ENCODE measurements at places on chromosomes 12 and 14.

DNA sequence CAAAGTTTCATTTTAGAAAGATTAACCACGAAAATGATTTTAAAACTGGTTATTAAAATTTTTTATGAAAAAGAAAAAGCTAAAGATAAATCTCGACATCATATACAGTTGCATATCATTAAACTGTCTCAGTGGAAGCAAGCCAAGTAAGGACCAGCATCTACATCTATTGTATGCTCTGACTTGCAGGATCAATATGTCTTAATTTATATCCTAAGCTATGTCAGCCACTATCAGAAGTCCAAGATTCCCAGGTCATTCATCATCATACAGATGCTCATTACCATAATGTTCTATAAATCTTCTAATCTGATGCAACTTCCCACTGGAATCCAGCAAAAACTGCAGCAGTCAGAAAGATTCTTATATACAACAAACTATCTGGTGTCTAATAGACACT lies 43.5 kb downstream of the CMAS start:
- DNase-seq = no peak

DNA sequence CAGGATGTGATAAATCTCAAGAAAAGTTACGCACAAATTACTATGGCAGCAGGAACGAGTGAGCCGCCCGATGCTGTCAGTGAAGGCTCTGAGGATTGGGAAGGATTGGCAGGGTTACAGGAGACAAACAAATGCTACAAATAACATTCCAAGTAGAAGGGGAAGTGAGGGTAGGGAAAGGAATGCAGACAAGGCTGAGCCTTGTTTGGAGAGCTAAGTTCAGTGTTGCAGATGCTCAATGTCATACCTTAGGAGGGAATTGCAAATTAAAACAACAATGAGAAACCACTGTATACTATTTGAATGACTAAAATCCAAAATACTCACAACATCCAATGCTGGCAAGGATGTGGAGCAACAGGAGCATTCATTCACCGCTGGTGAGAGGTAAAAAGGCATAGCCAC lies 1.3 kb downstream of the CLEC9A start:
- peak; percentile 87 for DNase-seq

DNA sequence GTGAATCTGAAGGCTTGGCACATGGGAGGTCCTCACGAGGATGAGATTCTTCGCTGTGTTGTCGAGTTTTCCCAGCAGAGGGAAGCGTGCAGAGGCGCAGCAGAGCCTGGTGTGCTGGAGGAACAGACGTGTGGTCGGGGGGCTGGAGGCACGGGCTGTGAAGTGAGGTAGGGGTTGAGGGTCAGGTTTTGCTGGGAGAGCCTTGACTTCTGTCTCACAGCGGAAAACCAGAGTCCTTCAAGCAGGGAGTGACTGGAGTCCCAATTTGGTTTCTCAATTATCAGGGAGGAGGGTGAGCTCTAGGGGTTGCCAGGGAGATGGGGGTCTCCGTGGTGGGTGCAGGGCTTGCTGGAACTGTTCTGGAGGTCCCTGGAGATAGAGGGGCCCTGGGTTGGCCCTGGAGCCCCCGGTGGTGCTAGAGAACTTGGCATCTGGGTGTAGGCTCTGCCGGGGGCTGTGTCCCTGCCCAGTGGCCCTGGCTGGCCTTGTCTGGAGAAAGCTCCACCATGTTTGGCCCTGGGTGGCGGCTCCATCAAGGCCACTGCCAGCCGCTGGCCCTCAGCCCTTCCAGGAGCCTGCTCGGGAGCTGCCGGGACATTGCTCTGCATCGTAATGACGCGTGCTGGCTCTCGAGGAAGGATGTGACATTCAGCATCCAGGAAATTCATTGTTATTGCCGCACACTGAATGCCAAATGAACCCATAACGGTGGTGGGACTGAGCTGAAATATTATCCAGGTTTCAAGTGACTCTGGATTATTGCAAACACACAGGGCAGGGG lies 215.7 kb downstream of the KIF26A start:
- no peak for DNase-seq

GRCh38 chr14:35414365-35414764 lies 9.8 kb upstream of the NFKBIA start:
- DNase-seq = no peak

DNA sequence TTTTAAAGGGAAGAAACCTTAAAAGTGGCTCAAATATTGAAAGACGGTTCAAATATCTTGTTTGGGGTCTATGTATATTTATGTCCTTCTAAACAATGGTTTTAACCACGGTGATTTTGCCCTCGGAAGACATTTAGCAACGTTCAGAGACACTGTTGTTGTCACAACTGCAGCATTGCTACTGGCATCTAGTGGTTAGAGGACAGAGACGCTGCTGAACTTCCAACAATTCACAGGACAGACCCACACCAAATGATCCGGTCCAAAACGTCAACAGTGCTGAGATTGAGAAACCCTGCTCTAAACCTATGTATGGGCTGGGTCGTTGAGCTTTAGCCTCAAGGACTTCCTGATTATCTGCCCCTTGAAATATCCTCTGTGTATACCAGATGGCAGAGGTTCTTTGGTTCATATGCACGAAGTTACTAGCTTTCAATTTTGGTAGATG lies 1.7 kb downstream of the ANGEL1 start:
- DNase-seq = peak; percentile 25

GRCh38 chr14:29035134-29035533 lies 268.5 kb downstream of the FOXG1 start:
- DNase-seq = no peak

DNA sequence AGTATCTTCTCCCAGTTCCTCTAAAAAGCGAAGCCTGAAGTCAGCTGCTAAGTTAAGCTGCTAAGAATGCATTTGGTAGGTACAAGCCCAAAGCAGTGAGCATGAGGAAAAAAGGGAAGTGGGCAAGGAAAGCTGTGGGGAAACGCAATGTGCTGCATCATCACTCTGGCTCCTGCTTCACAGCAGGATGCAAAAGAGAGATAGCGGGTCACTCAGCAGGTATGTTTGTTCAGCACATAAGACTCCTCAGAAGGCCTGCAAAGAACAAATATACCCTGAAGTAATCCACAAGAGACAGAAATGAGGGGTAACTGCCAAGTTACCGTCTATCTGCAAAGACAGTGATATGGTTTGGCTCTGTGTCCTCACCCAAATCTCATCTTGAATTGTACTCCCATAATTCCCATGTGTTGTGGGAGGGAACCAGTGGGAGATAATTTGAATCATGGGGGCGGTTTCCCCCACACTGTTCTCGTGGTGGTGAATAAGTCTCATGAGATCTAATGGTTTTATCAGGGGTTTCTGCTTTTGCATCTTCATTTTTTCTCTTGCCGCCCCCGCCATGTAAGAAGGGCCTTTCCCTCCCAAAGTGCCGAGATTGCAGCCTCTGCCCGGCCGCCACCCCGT lies 127.4 kb upstream of the EGLN3 start:
- peak; percentile 11 for DNase-seq

GRCh38 chr12:96335270-96335669 lies 65.0 kb downstream of the CDK17 start:
- no peak for DNase-seq

DNA sequence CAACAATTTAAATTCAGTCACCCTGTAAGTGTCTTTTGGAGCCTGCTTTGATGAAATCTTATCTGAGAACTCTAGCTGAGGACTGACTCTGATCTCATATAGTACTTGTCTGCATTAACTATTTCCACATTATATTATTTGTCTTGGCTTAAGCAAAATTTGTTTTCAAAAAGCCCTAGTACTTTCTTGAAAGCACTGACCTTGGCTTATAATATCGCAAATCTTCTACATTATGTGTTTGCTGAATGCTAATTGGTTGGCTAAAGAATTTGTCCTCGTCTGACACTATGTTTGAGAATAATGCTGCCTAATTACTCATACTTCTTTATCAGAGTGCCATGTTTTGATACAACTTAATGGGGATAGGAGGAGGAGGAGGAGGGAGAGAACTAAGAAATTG lies 46.9 kb upstream of the FLRT2 start:
- peak; percentile 31 for DNase-seq

DNA sequence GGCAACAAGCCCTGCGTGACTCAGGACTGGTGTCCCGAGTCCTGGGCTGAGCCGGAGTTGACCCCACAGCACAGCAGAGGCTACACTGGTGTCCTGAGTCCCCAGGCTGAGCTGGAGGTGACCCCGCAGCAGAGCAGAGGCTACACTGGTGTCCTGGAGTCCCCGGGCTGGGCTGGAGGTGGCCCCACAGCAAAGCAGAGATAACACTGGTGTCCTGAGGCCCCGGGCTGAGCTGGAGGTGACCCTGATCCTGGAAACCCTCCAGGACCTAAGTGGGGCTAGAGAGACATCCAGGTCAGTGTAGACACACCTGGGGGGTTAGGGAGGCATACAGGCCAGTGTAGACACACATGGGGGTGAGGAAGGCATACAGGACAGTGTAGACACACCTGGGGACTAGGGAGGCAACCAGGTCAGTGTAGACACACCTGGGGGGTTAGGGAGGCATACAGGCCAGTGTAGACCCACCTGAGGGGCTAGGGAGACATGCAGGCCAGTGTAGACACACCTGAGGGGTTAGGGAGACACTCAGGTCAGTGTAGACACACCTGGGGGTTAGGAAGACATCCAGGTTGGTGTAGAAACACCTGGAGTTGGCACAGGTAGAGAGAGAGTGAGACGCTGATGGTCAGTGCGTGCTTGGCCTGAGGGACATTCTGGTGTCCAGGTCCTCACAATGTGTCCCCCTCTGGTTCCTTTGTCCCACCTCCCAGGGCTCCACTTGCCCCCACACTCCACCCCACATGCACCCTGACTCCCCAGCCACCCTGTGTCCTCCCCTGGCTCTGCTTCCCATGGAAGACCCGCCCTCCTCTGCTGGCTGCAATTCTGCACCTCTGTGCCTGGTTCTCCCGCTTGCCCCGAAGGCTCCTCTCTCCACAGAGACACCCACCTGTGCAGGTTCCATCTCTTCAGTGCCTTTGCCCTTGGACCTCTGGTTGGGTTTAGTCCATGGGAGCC lies 321.6 kb upstream of the SFSWAP start:
- DNase-seq = no peak

- no peak for DNase-seq
Observed at GRCh38 chr14:60221457-60221856, 27.6 kb upstream of the PPM1A start.

- DNase-seq = peak; percentile 82
Observed at GRCh38 chr14:81401420-81402122, 1.4 kb upstream of the STON2 start.

GRCh38 chr12:67364228-67364627 lies 95.1 kb downstream of the CAND1 start:
- no peak for DNase-seq

- DNase-seq = peak; percentile 44
Observed at GRCh38 chr12:111546758-111547383, 52.2 kb downstream of the ATXN2 start.

DNA sequence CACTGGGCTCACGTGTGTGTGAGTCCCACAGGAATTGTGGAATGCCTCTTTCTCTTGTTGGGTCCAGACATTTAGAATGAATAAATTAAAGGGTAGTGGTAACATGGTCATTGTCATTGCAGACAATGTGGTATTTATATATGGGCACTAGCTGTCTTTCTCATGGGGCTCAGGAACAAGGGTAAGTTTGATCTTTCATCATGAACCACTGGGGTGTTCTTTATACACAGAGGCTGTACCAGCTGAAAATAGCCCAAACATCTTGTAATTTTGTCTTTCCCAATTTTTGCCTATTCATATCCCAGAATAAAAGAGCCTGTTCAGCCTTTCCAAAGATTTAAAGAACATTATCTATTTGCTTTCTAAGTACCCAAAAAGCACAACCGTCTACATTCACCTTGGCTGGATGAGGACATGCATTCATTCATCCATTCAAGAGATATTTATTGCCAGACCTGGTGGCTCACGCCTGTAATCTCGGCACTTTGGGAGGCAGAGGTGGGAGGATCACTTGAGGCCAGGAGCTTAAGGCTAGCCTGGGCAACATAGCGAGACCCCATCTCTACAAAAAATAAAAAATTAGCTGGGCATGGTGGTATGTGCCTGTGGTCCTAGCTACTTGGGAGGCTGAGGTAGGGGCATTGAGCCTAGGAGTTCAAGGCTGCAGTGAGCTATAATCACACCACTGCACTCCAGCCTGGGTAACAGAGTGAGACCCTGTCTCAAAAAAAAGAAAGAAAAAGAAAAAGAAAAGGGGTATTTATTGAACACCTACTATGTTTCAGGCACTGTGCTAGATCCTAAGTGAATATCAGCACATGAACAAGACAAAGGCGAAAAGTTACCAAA lies 4.4 kb upstream of the FOS start:
- no peak for DNase-seq

DNA sequence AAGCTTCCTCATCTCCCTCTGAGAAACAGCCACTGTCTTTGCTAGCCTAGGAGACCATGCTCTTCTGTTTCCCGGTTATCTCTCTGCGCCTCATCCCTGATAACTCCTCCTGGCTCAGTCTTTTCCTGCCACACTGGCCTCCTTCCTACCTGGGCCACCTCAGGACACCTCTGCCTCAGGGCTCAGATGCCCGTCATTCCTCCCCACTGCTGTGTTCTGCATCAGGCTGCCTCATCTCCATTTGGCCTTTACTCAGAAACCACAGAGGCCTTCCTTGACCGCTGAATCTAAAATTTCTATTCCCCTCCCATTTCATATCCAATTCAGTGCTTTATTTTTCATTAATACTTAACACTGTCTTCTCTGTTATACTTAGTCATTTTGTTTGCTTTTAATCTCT lies 311.0 kb upstream of the RGS6 start:
- peak; percentile 40 for DNase-seq

DNA sequence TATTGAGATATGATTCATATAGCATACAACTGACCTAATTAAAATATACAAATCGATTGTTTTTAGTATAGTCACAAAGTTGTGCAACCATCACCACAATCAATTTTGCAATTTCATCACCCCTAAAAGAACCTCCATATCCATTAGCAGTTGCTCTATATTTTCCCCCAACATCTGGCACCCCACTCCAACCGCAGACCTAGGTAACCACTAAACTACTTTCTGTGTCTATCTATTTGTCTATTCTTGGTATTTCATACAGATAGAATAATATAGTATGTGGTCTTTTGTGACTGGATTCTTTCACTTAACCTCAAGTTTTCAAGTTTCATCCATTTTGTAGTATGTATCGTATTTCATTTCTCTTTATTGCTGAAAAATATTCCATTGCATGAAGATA lies 126.0 kb upstream of the CRY1 start:
- no peak for DNase-seq

DNA sequence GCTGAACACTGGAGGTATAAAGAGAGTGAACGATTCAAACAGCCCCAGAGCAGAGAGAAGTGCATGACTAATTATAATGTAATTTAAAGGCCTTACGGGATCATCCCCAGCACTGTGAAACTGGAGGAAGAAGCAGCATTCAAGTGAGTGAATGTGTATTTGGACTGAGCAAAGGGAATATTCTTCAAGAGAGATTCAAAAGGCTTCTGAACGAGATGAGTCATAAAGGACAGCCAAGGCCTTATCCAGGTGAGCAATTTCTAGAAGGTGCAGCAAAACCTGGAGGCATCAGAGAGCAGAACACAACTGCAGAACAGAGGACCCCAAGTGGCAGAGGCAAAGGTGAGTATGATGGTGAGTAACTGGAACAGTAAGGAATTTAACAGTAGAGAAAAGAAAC lies 127.2 kb downstream of the BCAT1 start:
- DNase-seq = peak; percentile 83

- DNase-seq = peak; percentile 63
Observed at GRCh38 chr12:93167841-93168492, 209.8 kb upstream of the NUDT4 start.

- no peak for DNase-seq
Observed at GRCh38 chr12:56375598-56376434, 13.2 kb upstream of the APOF start.

All from amniotic epithelial cell (primary cell).